ENCODE measurements at places on chromosomes 4 and X.

DNA sequence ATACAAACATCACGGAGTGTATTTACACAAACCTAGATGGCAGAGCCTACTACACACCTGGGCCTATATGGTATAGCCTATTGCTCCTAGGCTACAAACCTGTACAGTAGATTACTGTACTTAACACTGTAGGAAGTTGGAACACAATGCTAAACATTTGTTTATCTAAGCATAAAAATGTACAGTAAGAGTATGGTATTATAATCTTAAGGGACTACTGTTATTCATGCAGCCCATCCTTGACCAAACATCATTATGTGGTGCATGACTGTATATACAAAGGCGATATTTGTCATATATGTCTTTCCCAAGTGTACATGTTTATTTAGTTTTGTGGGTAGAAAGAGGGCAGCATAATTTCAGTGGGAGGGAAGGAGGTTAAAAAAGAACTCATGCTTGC, 177.7 kb upstream of the FSTL5 start:
- no peak for DNase-seq

GRCh38 chr4:54439831-54440243, 210.7 kb downstream of the PDGFRA start:
- peak; percentile 17 for DNase-seq

GRCh38 chr4:61505773-61506685, 305.9 kb downstream of the ADGRL3 start:
- no peak for DNase-seq

GRCh38 chr4:173522951-173523395, 7.1 kb downstream of the HAND2 start:
- DNase-seq, result no peak

GRCh38 chr4:40216622-40217366, 20.0 kb downstream of the RHOH start:
- no peak for DNase-seq

DNA sequence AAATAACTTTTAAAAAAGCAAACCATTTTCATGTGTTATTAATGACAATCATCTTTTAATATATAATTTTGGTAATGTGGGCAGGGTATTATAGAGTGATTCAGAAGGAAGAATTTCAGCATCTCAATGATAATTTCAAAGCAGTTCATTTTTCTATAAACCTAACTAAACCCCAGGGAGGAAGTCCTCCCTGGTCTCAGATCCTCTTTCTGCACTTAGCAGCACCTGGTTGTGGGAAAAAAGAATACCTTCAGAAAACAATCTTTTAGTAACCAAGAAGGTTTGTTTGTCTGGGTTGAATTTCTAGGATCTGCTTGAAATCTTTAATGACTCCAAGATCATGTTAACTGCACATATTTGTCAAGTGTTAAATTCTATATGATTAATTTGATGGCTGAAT, 29.9 kb downstream of the DKK2 start:
- no peak for DNase-seq

DNA sequence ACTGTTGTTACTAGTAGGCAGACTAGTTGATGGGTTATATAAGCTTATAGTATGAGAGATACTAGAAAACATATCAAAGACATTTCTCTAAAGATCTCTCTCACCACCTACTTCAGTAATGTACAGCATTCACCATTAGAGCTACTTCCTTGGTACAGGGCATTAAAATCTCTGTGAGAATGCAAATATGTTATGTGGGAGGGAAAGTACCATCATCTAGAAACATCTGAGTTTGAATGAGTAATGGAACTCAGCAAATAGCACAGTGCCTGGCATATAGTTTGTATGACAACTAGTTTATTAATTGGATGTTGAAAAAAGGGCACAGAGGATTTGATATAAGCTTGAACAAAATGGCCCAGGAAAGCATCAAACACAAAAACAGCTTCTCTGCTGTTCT, 211.1 kb downstream of the GLUD2 start:
- no peak for DNase-seq

- DNase-seq, result no peak
Observed at GRCh38 chr4:149409555-149409962, 406.1 kb downstream of the IQCM start.

DNA sequence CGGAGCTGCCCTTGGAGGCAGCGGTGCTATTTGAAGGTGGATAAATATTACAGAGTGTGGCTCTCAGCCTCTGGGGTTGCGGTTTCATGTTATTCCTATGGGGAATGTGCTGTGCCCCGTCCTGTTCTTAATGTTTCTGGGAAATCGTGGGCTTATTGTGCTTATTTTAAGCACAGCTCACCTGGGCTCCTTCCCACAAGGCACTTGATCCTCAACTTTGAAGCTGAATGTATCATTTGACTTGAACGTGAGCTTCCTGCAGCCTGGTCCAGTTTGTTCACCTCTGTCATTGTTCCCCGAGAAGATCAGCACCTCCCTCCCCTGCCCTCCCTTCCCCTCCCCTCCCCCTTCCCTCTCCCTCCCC, 3.9 kb downstream of the SORCS2 start:
- peak; percentile 61 for DNase-seq

- no peak for DNase-seq
Observed at GRCh38 chr4:87848622-87849351, 16.0 kb downstream of the MEPE start.

DNA sequence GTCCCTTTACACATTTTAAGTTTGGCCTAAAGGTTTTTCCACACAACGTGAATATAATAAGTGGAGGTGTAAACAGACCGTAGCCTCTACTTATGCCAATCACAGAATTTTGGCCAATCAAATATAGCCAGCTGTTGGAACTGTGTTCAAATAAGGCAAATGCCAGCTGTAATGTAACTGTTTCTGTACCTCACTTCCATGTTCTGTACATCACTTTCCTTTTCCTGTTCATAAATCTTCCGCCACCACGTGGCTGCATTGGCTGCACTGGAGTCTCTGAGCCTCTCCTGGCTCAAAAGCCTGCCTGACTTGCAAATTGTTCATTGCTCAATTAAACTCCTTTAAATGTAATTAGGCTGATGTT, 105.1 kb upstream of the SMIM31 start:
- DNase-seq, result no peak

DNA sequence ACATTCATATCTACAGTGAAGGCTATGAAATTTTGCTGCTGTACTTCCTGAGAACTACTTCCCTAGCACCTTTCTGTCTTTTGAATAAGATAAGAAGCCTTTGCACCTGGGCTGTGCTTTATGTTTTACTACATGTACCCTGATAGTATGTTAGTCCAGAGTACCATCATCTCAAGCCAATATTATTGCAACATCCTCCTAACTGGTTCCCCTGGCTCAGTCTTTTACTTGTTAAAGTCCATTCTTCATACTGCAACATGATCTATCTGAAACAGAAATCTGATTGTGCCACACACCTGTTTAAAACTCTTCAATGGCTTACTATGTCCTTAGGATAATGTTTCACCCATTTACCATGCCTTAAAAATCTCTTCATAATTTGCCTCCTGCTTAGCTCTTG, 102.3 kb downstream of the AGTR2 start:
- no peak for DNase-seq

DNA sequence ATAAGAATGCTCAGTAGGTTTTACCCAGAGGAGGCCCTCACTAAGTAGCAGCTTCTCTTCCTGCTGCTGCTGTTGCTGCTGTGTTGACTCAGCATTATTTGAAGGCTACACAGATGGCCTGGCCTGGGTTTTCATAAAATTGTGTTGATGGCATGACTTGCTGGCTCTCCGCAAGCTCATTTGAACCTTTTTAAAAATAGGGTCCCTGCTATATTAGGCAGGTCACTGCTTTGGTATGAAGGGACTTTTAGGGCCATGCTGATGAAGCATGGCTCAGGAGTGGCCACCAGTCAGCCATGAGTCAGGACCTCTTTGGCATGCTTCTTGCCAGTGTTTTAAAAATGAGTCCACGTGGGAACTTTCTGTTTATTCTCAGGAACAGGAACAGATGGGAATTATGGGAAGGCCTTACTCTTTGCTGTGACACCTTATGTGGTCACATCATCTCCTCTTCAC, 128.7 kb downstream of the MID1IP1 start:
- no peak for DNase-seq

DNA sequence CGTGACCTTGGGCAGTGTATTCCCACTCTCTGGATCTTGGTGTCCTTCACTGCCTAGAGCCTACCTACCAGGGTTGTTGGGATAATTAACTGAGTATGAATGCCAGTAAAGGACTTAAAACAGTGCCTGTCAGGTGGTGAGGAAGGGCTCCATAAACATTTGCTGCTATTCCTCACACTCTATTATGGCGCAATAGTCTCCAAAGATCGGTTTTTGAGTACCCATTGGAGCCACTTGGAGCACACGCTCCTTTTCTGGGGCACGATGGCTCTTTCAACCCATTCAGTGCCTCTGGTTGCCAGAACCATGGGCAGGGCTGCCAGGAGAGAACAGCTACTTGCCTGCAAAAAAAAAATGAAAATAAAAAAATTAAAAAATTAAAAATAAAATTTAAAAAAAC, 296.6 kb upstream of the PPARGC1A start:
- no peak for DNase-seq

- no peak for DNase-seq
Observed at GRCh38 chrX:119708936-119709335, 16.0 kb upstream of the SEPTIN6 start.

DNA sequence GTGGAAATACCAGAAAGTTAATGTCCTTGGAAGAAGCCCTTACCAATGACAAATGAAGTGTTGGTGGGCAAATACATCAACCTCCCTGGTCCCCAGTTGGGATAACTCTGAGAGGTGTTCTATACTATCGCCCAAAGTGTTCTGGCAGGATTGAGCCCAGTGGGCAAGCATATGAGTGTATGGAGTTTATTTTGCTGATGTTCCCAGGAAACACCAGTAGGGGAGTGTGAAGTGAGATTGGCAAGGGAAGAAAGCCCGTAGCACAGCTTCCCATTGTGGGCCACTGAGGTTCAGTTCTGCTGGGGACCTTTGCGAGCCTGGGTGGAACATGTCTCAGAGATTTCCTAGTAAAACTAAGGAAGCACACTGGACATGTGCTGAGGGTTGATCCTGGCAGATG, 65.1 kb downstream of the ARHGAP6 start:
- DNase-seq, result no peak

DNA sequence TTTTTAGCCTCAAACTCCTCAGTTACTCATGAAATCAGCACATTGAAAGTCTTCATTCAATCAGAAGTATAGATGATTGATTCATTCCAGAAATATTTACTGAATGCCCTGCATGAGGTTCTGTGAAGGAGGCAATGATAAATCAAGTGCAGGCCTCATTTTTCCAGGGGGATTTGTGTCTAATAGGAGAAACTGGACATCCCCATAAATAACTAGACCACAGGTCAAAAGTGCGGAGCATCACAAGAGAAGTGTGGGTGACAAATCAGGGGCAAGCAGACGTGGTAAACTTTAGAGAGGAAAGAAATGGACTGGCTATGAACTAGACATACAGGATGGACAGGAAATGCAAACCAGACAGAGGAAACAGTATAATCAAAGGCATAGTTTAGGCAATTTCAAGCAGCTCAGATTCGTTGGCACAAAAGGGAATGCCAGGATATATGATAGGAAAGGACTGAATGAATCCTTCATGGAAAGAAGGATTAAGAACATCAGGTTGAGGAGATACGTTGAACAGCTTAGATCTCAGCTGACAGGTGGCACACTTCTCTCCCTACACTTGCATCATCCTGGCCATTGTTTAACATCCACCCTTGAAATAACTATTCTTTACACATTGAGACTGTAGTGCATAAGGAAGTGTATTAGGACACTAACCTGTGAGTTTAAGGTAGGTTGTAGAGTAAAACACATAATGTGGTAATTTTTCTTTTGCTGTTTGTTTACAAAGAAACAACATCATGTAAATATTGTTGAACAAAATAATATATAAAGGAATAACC, 69.6 kb upstream of the RASGEF1B start:
- DNase-seq, result no peak

DNA sequence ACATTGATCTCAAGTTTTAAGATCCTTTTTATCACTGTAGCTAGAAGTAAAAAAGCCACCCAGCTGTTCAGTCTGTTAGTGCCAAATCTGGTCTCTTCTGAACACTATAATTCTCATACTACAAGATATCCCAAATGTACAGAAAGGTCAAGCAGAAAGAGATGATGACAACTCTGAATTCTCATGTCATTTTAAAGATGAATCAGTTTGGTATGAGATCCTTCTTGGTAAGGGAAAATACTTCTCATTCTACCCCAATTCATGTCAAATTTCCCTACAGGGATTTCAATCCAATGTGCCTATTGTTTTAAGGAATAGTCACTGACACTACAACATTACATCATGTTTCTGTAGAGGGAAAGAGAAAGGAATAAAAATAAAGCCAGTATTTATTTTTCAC, 184.5 kb downstream of the CPEB2 start:
- DNase-seq, result no peak

- no peak for DNase-seq
Observed at GRCh38 chr4:52959541-52959940, 97.4 kb downstream of the RASL11B start.

DNA sequence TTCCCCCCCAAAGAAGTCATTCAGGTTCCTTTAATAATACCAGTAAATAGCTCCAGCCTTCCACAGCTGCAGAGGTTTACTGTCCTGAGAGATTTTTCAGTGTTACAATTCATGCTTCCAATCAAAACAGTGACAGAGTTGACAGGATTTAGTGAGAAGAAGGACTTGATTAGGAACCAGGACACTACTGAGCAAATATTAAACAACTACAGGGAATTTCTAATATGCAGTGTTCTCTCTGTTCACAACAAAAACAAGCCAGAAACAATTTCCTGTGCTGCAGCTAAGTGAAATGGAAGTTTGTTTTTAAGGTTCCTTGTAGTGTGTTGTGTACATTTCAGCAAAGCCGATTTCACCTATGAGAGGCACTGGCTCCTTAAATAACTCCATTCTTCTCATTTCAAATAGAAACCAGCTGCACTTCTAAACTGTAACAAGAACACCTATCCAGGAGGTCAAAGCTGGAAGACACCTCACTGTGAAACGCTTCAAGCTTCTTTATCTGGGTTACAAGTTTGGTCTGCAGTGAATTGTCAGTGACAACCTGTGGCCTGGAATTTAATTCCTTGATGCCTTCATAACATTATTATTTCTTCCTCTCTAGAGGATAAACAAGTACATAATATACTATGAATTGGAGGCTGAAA, 149.3 kb downstream of the RASL11B start:
- DNase-seq, result no peak

GRCh38 chr4:20367446-20367845, 115.7 kb downstream of the SLIT2 start:
- DNase-seq, result no peak

GRCh38 chr4:68874507-68874906, 58.7 kb downstream of the UGT2B10 start:
- no peak for DNase-seq

DNA sequence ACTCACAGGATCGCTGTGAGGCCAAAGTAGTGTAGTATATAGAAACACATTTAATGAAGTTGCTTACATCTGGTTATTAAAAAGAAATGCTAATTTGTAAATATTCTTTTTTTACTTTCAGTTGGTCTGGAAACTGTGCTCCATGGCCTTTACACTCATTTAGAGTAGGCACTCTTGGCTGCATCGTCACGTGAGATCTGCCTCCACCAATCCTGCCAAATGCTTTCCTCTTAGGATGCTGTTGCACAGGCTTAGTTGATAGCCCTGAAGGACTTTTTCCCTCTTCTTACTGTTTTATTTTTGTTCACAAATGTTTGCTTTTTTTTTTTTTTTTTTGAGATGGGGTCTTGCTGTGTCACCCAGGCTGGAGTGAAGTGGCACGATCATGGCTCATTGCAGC, 6.3 kb downstream of the CPE start:
- DNase-seq, result no peak

Measured in breast epithelium (tissue), 4 donors.